Activated T-cell treated with anti-CD3 and anti-CD28 coated beads, Interleukin-2, amount 50 U/mL, for 4 hours (primary cell): ENCODE measurements at places on chromosomes 3 and 15.

GRCh38 chr15:57878573-57878972 lies 172.1 kb downstream of the POLR2M start:
- no peak for DNase-seq

- no peak for DNase-seq
Measured at GRCh38 chr15:63264688-63265293, 12.6 kb upstream of the APH1B start.

DNA sequence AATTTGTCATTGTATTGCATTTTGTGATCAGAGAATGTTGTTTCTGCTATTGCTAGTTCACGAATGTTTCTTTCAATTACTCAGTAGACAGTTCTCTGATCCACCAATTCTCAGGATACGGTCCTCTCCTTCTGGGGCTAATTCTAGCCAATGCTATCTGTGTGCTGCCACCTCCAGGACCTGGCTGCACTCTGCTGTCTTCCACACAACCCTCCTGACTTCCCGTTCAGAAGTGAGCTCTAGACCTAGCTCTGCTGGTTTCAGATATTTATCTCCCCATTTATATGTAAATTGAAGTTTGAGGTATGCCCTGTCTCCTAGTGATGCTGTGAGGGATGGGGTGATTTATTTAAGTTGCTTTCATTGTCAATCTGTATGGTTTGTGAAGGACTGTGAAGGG lies 21.7 kb upstream of the UBL7 start:
- no peak for DNase-seq

- no peak for DNase-seq
Measured at GRCh38 chr3:133371676-133372075, 28.2 kb upstream of the BFSP2 start.

GRCh38 chr3:58471025-58471887 lies 20.6 kb upstream of the KCTD6 start:
- no peak for DNase-seq

DNA sequence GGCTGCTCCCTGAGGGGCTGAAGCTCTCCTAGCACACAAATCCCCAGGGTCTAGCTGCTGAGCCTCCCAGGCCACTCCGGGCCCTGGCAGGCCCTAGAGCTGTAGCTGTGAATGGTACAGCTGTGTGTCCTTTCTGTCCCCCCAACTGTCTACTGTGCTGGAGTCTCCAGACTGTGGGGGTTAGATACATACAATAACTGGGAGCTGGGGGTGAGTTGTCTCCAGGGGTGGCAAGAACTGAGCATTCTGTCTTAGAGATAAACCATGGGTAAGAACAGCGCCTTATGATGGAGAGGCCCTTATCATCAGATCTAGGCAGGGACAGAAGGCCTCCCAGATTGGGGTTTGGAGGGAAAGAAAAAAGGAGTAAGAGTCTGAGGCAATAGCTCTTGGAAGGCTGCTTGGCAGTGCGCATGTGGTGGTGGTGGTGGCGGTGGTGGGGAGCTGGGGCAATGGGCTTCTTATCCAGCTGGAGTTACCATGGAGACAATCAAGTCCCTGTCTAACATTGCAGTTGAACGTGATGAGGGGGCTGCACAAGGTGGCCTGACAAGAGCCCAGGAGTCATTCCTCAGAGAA lies 3.6 kb downstream of the CYB561D2 start:
- no peak for DNase-seq
